ENCODE measurements at places on chromosomes 12 and 14. TPM values are rescaled to one million over a fixed set of nuclear protein-coding genes. Genes with fewer than 3 reads are reported as not detected.

DNA sequence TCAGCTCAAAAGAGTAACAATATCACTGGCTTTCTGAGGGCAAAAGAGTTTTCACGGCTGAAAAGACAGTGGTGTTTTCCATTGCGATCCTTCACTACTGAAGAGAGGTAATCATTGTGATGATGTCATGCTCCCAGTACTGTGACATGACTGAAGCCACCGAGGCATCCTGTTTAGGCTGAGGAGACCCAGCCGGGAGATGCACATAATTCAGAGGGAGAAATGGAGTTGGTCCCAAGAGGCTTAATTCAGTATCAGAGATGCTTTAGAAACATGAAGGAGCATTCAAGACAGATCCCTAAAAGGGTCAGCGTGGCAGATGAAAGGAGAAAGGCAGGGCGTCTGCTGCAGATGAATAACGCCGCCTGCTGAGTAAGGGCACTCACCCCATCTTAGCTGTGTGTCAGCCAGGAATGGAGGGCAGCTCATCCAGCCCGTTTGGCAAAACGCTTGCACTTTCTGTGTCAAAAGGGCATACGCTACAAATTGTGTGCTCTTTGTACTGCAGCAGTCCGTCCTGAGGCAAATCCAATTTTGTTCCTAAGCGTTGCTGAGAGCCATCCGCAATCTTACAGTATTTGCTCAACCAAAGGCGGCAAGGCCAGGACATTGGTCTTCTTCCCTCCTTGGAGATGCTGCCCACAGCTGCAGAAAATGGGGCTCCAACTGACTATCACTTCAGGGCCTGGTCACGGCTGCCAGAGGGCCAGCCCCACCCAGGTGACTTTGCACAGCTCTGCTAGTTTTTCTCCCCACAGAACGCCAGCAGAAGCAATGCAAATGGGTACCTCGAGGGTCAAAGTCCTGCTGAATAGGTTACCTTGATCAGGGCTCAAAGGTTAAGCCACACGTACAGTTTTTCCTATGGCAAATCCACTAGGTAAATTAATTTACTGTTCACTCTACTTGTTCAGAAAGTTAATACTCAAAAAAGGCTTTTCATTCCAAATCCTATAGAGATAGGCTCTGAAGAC is 23.5 kb downstream of the CCDC92 start:
- H3K4me3 ChIP-seq, result peak overlapping the region; percentile 57
- H3K4me1 ChIP-seq, result peaks cover 12% of the 10 kb centered on the region
- peaks cover 22% of the 10 kb centered on the region for H3K36me3 ChIP-seq
- H3K27ac ChIP-seq, result peak overlapping the region; percentile 83

DNA sequence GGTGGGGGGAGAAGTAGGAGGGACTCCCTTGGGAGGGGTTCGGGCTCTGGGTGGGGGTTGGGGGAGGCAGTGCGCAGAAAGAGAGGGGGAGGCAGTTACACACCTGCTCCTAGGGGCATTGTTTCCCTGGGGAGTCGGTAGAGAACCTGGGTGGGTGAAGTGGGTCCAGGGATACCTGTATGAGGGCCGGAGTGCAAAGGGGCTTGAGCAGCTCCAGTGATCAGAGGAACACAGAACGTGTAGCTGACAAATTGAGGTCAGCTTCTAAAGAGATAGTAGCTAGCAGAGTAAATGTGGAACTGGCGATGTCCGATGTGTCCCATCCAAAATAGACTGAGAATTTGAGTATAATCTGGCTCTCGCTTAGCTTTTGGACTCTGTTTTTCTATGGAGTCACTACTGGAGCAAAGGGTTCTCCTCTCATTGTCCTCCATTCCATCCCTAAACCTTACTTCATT is 502 bp downstream of the SMARCD1 start:
- peaks cover 42% of the 10 kb centered on the region for H3K36me3 ChIP-seq
- no peaks in the 10 kb centered on the region for H3K4me1 ChIP-seq
- DNase-seq, result no peak
- H3K4me3 ChIP-seq, result peak overlapping the region; percentile 100
- H3K27ac ChIP-seq, result peak overlapping the region; percentile 97
- no peaks in the 10 kb centered on the region for H3K27me3 ChIP-seq

DNA sequence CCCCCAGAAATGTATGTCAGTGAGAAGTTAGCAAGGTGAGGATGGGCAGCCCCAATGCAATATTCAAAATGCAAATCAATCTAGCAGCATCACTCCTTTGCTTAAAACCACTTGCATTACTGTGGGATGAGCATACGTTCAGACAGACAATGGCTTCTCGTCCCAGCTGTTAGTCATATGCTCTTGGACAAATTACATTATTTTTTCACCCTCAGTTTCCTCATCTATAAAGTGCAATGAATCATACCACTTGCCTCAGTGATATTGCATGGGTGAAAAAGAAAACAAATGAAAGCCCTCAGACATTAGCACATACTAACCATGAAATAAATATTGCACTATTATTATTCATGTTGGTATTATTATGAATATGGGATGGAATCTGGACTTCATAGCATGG is 132.3 kb downstream of the C12orf75 start:
- no peaks in the 10 kb centered on the region for H3K36me3 ChIP-seq
- no peak for DNase-seq
- peaks cover 11% of the 10 kb centered on the region for H3K4me1 ChIP-seq
- no peak overlapping the region for H3K27ac ChIP-seq

DNA sequence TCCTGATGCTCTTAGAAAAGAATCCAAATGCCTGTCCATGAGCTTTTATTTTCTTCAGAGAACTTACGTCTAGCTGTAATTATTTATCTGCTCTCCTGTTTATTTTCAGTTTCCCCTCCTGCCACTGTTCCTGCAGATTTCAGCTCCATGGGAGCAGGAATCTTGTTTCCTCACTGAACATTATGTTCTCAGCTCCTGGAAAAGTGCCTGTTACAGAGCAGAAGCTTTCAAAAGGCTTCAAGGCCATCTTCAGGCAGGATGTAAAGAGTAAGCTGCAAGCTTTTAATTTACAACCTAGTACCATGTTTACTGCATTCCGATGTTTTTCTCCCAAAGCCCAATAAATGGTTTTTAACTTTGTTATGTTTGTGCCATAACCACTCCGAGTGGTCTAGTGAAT is 98.4 kb upstream of the BTG1 start:
- H3K27me3 ChIP-seq, result no peaks in the 10 kb centered on the region
- no peaks in the 10 kb centered on the region for H3K4me1 ChIP-seq
- no peak overlapping the region for H3K27ac ChIP-seq

The BMP4 gene
- total RNA-seq, result 13.0 TPM
